Hippocampal formation (tissue), 2 donors: ENCODE measurements at places on chromosomes 6 and 20.

GRCh38 chr20:13464702-13465101 is 174.0 kb downstream of the TASP1 start:
- no peak for DNase-seq

GRCh38 chr20:2840967-2841531 is 504 bp downstream of the VPS16 start:
- DNase-seq, result no peak

DNA sequence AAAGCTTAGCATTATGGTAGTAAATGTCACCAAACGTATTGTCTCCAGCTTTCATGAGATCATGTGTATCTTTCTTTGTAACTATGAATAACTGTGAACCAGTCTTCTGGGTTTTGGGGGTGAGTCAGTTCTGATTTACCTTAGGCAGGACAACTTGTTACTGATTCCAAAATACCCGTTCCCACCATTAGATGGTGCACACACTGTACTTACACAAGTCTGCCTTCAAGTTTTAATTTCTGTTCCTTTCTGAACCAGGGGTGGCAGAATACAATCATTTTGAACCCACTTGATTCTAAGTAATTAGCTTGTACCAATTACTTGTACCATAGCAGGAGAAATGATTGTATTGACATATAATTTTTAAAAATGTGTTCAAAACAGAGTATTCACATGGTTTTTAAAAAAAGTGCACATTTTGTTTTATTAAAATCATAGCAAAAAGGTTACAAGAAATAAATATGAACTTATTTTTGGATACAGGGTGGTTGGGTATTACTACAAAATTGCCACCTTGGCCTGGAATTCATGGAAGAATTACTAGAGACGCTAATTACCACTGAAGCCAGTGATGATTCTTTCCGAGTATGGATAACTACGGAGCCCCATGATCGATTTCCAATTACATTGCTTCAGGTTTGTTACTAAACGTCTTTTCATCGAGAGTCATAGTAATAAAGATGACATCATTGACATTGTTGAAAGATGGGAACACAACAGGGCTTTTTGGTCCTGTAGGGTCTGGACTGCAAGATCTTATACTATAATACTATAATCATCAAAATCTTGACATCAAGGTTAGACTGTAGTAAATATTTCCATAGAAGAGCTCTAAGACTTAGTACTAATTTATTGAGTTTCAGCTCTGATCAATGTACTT is 75.2 kb upstream of the GLP1R start:
- peak; percentile 18 for DNase-seq

DNA sequence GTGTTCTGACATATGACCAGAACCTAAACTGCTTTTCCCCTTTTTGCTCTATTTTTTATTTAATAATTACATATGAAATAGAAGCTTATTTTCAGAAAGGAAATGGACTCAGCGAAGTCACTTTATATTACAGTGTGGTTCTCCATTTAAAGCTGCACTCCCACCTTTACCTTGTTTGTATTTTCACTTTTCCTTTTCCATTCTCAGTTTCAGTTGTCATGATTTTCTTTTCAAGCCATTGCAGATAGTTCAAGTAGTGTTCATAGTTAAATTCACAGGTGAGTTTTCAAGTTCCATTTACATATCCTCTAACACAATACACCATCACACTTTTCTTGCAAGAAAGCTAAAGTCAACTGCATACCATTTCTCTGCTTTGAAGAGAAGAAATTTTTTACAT is 400.2 kb downstream of the HACE1 start:
- no peak for DNase-seq

DNA sequence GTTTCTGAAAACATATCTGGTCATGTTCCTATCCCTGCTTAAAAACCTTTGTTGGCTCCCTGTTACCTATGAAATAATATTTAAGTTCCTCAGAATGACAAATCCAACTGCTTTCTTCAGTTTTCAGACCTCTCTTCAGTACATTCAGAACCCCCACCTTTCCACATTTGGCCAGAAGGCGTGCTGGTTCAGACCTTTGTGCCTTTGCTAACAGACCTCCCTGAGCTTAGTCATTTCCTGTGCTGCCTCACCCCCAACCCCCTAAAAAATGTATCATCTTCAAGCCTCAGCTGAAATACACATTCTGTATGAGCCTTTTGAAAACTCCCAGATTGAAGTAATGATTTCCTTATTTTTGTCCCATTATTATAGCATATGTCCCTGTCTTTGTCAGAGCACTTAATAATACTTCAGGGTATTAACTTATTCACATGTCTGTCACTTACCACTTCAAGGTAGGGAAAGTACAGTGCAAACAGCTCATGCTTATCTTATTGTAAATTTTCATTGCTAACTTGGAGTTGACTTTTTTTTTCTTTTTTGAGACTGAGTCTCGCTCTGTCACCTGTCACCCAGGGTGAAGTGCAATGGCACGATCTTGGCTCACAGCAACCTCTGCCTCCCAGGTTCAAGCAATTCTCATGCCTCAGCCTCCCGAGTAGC is 19.7 kb downstream of the FAM217A start:
- no peak for DNase-seq

- DNase-seq, result no peak
Measured at GRCh38 chr6:105831311-105832097, 254.6 kb upstream of the PRDM1 start.

GRCh38 chr6:29236060-29236459 is 65.4 kb downstream of the OR2J2 start:
- no peak for DNase-seq

DNA sequence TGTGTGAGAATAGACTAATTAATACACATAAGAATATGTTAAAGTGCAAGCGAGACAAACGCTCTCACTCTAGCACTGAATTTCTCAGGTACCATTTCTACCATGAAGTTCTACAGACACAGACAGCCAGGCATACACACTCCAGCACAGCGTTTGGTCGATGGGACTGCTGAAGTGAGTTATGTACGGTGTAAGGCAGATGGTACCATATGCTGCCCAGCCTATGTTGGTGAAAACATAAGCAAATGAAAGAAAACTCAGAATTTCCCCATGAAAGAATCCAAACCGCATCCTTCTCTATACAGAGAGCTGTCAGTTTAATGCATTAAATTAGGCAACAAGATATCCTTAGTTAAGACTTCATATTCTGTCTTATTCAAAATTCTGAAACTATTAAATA is 34.9 kb downstream of the AGPAT4 start:
- no peak for DNase-seq

GRCh38 chr6:131172222-131172621 is 37.0 kb downstream of the AKAP7 start:
- DNase-seq, result no peak

DNA sequence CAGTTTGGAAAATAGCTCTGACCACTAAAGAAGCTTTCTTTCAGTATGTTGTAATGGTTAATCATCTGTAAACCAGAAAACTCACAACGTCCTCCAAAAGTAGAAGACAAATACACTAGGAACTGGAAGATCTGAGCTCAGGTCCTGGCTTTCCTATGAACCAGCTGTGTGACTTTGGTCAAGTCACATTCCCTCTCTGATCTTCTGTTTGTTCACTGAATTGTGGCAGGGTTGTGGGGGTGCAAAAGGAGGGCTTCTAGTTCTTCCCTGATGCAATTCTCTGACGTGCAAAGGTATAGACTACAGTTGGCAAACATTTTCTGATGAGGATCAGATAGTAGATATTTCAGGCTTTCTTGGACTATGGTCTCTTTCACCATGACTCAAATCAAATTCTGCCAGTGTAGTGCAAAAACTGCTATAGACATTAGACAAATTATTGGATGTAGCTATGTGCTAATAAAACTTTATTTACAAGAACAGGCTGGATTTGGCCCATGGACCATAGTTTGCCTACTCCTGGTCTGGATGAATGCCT is 44.9 kb downstream of the ATXN1 start:
- DNase-seq, result no peak
